ENCODE measurements at places on chromosomes 6 and 20.

DNA sequence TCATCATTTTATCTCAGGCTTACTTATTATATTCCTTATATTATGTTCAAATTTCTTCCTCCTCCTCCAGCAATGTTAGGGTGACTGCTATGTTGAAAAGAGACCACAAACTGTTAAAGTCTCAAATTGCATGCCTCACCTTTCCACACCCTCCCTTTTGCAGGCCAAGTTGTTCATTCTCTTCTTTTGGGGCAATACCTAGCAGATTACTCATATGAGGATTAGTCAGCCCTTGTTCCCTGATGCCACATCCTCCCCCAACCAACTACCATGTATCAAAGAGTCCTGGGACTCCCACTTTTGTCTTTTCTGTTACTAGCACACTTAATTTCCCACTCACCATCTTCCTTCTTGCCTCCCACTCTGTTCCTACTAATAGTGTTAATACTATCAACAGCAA, 434.7 kb downstream of the BCKDHB start:
- peak; percentile 10 for DNase-seq

GRCh38 chr20:58054082-58054779, 174.2 kb downstream of the ANKRD60 start:
- no peak for DNase-seq

GRCh38 chr6:122697458-122697857, 82.1 kb upstream of the FABP7 start:
- no peak for DNase-seq

DNA sequence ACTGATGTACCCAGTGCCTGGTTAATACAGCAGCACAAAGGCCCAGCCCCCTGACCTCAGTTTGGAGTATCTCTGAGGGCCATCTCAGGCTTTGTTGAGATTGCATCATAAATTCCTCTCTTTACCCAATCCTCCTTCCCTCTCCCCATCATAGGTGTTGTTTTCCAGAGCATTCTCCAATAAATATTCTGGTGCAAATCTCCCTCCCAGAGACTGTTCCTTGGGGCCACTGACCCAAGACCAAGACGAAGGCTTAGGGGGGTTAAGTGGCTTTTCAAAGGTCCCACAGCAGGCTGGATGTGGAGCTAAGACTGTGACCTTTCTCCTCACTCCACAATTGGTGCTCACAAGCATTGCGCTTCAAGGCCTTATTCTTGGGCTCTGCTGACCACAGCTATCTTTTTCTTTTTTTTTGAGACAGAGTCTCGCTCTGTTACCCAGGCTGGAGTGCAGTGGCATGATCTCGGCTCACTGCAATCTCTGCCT, 72.4 kb upstream of the ZMYND8 start:
- no peak for DNase-seq

GRCh38 chr6:132247381-132248159, 153.7 kb downstream of the MOXD1 start:
- DNase-seq: no peak

GRCh38 chr20:44731657-44732056, 14.0 kb upstream of the KCNK15 start:
- no peak for DNase-seq

GRCh38 chr6:160659562-160659961, 4.5 kb downstream of the LPA start:
- DNase-seq: no peak

GRCh38 chr20:1479831-1480595, 11.2 kb downstream of the SIRPB2 start:
- DNase-seq: no peak

- DNase-seq: no peak
Measured at GRCh38 chr6:12369781-12370262, 79.7 kb downstream of the EDN1 start.

DNA sequence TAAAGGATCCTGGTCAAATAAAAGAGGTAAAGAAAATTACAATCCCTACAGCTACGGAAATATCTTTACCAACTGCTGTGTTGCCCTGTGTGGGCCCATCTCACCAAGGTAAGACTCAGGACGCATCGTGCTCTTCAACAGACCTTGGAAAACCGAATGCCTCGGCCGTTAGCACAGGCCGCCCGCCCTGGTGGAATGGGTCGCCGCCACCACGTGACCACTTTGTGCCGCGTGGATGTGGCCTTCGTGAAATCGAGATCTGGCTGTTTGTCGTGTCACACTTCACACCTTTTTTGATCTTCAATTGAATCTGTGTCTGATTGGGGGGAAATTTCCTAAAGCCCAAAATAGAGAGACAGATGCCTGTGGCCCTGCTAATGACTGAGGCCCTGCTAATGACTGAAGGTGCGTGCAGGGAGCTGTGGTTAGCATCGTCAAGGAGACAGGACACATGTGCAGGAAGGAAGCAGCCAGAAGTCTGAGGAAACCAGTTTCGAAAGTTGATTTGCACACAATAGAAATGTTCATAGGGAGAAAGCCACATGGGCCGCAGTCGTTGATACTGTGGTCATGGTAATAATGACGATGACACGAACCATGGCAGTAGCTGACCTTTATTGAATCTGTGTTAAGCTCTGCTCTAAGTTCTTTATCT, 175.7 kb upstream of the SNX9 start:
- no peak for DNase-seq

- DNase-seq: no peak
Measured at GRCh38 chr6:82958551-82958950, 107.1 kb downstream of the UBE3D start.

DNA sequence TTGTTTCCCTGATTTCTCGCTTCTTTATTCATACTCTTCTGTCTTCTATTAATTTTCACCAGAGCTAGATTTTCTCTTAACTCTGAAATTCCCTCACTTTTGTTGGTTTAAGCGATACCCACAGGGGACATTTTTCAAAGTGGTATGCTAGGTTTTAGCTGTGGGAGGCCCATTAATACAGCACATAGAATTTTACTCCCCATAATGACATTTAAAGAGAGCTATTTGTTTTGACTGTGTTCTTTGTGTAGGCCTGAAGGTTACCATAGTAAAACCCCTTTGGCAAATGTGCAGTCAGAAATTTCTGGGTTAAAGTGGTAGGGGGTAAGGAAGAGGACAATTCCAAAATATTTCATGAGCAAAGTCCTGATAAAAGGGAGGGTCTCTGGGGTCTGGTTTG, 721.1 kb upstream of the CITED2 start:
- DNase-seq: no peak

- no peak for DNase-seq
Measured at GRCh38 chr6:26105842-26106241, 18.6 kb downstream of the HFE start.

GRCh38 chr6:113649880-113650609, 207.1 kb upstream of the MARCKS start:
- DNase-seq: no peak

- DNase-seq: no peak
Measured at GRCh38 chr6:33988121-33989015, 157.5 kb downstream of the GRM4 start.

Data from nucleus accumbens (tissue), 56 donors.